Mucosa of gallbladder (tissue), 1 donor: ENCODE measurements at places on chromosomes 6 and 20.

DNA sequence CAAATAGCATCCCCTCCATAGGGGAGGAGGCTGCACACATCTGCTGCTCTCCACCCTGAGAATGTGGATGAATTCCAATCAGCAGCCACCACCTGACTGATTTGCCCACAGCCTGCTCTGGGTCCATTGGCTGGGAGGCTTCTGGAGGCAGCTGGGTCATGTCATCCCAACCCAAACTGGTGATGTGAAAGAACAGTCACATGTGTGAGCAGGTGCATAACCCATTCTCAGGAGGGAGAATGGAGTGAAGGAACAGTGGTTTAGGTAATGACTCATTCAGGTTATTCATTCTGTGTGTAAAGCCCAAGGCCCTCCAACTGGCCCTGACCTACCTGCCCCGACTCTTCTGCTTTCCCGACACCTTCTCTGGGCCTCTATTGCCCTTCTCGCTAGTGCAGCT, 90.9 kb upstream of the GCM1 start:
- no peak for DNase-seq

DNA sequence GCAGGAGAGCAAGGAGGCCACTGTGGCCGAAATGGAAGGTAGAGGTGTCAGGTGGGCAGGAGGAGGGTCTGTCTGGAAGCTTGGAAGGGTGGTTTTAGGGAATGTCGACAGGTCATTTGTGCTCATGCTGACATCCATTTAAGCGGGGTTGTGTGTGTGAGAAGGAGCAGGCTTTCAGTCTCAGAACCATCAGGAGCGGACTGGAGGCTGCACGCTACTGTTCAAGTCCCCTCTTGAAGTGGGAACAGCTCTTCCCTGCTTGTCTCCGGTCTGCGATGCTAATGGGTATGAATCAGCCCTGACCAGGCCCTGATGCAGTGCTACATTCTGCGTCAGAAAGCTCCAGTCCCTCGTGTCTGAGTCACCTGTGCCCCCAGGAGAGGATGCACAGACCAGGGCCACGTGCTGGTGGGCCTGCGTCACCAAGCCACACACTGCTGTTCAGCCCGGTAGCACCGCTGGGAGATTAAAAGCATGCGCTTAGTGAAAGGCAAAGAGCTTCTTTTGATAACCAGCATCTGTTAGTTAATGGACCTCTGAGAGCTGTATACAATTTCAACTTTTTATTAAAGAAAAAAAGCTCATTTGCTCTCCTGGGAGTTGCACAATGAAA, 58.0 kb downstream of the APCDD1L start:
- DNase-seq = no peak

DNA sequence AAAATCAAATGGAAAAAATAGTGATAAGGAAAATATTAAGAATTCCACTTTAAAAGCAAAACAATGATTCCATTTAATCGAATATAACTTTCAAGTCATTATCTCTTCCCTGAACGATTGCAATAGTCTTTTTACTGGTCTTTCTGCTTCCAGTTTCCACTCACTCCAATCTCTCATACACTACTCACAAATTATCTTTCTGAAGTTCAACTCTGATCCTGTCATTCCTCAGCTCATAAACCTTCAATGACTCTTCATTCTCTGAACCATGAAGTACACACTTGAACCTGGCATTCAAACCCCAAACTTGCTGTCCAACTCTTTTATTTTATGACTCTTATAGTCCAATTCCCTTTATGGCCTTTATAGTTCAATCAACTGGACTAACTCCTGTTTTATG, 304.1 kb upstream of the TCF21 start:
- DNase-seq = no peak

- no peak for DNase-seq
Measured at GRCh38 chr20:60424267-60424902, 466.2 kb downstream of the CDH26 start.

- no peak for DNase-seq
Measured at GRCh38 chr6:157831018-157831369, 7.9 kb downstream of the SNX9 start.

DNA sequence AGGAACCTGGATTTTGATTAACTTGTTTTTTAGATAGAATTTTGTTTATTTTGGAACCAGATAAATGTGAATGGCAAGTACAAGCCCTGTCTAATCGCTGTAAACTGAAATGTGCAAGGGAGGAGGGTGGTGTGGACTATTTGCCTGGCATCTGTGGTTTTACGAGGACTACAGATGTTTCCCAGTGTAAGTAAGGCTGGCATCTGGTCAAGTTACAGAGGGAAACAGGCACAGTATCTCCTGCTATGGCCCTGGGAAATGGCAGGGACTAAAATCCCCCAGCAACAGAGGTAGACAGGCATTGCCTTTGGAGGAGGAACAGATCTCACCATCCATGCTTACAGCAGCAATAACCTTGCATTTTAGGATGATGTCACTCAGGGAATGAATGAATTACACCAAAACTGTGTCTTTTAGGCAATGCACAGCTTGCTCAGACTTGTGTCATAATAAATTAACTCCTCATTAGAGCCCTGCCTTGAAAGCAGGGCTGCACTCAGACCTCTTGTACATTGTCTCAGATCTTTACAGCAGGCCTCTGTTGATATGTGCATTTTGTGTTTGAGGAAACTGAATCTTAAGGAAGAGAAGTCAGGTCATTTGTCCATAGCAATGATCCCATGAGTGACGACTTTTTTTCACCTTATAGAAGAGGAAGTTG, 96.2 kb downstream of the TCP11 start:
- no peak for DNase-seq

DNA sequence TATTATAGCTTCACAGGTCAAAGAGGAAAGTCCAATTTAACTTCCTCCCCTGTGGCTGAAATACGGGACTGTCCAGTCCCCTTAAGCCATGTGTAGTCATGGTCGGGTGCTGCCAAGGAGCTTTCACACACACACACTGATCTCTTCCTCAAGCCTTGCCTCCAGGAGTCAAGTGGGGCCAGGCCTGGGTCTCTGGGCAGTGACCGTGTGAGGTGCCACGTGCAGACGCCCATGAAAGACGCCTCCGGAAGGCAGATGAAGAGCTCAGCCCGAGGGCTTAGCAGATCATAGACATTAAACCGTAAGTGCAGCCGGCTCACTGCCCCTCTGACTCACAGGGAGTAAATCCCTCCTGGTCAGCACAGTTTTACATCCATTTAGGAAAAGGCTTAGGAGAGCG, 4.2 kb downstream of the GABRR2 start:
- no peak for DNase-seq

- no peak for DNase-seq
Measured at GRCh38 chr20:17878069-17878911, 90.3 kb downstream of the SNX5 start.

GRCh38 chr20:13494019-13494418, 144.7 kb downstream of the TASP1 start:
- DNase-seq = no peak
